ENCODE measurements at places on chromosomes 2 and 18.

DNA sequence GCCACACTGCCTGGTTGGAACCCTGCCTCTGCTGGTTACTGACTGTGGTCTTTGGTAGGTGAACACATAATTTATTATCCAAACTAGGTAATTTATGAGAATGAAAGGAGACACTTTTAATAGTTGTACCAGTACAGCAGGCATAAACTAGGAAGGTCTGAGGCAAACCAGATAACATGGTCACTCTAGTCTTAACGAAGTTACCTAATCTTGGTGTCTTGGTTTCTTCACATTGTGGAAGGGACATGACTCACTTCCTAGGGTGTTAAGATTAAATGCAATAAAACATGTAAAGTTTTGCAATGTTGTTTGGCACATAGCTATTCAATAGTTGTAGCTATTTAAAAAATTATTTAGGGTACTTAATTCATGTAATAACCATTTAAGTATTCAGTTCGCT is 23.3 kb downstream of the SPTBN1 start:
- no peak for DNase-seq

DNA sequence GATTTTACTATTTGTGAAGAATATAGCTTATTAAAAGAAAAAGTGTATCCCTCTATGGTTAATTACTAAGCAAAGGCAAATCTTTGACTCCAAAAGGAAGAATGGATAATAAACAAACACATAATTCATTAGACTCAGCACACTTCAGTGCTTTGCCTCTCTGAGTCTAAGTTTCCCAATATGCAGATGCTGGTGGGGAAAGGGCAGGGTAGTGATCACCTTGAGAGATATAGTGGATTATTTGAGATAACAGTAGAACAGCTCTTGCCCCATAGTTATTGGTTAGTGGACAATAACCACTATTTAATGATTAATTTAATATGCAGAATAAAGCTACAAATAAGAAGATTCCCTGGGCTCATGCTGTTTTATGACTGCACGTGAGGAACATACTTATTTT is 98.2 kb upstream of the SLC8A1 start:
- DNase-seq = no peak

GRCh38 chr2:126765395-126765794 is 109.4 kb downstream of the GYPC start:
- no peak for DNase-seq

DNA sequence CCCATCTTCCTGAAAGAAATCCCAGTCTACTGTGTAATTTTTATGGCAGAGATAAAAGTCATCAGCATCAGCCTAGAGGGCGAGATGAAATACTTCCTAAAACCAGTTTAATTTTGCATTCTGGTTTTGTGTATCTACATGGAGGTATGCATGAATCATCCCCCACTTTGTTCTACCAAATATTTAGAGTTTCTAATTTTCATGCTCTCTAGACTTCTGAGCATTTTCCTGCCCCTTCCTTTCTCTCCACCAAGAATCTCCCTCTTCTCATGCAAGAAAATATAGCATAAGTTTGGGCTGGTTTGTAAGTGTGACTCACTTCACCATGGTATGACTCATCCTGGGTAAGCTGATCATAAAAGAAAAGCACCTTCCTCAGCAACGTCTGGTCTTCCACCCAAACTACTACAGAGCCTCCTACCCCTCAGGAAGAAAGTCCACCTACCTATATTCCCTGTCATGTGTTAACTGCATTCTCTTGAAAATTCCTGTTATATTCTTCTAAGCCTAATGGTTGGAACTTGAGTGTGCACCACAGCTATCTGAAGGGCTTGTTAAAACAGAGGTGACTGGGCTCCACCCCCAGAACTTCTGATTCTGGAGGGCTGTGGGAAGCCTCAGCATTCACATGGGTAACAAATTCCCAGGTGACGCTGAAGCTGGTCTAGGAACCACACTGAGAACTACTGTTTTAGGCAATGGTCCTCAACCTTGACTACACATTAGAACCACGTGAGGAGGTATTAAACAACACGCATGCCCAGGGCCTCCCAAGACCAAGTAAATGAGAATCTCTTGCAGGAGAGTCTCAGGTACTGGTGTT is 37.4 kb upstream of the RAPGEF4 start:
- no peak for DNase-seq

GRCh38 chr18:73283788-73284187 is 416.0 kb upstream of the NETO1 start:
- no peak for DNase-seq

- DNase-seq = no peak
These were observed 2.9 kb upstream of the DLX2 start for GRCh38 chr2:172105471-172106107.

DNA sequence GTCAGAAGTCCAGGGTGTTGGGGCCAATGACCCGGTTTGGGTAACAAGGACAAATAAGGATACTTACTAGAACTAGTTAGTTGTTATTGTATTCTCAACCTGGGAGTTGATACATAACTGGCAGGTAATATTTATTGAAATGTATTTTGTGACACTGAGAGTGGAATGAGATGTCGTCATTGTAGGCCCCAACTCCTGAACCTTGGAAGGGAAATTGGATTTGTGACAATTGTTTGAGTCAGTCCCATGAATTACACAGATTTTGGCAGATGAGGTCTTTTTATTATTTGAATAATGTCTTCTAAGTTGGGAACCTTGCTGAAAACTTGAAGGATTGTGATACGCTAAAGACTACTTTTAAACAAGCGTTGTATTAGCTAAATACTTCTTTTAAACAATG is 5.1 kb downstream of the TIMM21 start:
- no peak for DNase-seq

GRCh38 chr2:225536036-225536435 is 136.5 kb downstream of the NYAP2 start:
- DNase-seq = no peak

DNA sequence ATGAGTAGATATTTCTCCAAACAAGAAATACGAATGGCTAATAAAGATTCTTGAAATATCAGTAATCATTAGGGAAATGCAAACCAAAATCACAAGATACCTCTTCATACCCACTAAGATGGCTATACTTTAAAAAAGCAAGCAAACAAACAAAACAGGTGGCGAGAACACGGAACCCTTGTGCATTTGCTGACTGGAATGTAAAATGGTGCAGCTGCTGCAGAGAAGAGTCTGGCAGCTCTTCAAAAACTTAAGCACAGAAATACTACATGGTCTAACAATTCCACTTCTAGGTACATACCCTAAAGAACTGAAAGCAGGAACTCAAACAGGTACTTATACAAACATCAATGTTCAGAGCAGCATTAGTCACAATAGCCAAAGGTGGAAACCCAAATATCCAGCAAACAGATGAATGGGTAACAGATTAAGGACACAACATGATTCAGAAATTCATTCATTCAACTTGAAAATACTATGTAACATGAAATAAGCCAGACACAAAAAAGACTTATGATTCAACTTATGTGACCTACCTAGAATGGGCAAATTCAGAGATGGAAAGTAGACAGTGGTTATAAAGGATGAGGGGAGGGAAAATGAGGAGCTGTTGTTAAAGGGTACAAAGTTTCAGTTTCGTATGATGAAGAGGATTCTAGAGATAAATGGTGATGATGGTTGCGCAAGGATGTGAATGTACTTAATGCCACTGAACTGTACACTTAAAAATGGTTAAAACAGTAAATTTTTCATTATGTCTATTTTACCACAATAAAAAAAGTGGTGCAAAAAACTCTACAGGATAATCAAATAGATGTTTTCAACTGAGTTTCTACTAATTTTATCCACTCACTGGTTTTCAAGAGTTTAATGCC is 26.9 kb upstream of the GPR75 start:
- no peak for DNase-seq

DNA sequence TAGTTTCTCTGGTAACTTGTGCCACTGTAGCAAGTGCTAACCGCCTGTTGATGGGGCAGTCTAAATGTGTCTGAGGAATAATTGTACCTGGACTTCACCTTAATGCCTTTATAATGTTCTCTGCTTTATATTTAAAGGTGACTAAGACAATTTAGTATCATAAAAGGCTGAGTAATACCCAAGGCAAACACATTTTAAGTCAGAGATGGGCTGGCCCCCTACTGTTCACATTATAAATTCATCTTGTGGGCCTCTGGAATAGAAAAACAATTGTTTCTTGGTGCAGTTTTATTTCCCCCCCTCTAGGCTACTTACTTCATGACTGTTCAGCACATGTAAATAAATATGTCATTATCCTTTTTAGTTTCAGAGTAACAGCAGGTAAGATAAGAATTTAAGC is 559.3 kb upstream of the PIK3C3 start:
- no peak for DNase-seq

- no peak for DNase-seq
These were observed 4.8 kb upstream of the ZNF532 start for GRCh38 chr18:58859907-58860306.

All from stimulated activated CD8-positive, alpha-beta memory T cell treated with anti-CD3 and anti-CD28 coated beads, Interleukin-4, amount 100 ng/mL, for 24 hours (primary cell).